ENCODE measurements at places on chromosomes 4 and X. TPM values are rescaled to one million over a fixed set of nuclear protein-coding genes. Genes with fewer than 3 reads are reported as not detected.

DNA sequence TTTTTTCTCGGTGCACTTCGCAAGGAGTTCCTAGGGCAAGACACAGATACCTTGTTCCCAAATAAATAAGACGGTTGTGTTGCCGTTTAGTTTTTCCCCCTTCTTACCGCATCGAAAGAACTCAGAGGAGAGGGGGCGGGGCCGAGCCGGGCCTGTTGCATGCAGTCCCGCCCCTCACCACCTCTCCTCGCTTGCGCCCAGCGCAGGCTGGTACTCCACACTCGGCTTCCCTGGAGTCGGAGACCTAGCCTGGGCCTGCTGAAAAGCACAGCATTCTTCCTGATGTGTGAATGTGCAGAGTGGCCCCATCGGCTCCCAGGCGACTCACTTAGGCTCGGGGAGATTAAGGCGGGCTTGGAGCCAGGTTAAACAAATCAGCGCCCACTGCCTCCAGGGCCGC, 26.1 kb upstream of the VMA21 start:
- ATAC-seq, result no peak

DNA sequence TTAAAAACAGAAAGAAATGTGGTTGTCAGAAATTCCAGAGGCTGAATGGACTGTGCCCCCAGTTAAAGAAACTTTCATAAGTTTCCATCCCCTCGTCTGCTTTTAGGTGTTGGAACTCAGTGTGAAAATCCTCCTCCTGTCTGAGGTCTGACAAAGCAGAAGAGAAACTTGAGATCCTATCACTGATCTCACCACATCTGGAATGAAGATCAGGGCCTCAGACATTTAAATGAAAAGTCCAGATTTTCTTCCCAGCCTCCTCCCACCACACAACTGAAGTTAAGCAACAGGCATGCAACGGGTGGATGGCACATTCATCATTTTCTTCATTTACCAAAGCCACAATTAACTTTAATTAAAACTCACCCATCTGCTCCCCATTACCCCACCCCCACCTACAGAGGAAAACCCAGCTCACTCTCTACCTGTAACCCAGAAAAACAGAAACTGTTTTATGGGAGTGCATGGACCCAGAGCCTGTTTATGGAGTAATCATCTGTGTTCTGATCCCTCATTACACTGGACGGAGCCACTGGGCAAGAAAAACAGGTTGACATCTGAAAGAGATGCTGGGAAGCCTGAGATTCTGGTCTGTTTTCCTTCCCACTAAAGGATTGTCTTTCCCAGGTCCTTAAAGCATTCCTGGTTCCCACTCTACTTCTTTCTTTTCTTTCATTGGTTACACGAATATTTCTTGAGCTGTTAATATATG, 58.1 kb upstream of the HOPX start:
- no peak for ATAC-seq

DNA sequence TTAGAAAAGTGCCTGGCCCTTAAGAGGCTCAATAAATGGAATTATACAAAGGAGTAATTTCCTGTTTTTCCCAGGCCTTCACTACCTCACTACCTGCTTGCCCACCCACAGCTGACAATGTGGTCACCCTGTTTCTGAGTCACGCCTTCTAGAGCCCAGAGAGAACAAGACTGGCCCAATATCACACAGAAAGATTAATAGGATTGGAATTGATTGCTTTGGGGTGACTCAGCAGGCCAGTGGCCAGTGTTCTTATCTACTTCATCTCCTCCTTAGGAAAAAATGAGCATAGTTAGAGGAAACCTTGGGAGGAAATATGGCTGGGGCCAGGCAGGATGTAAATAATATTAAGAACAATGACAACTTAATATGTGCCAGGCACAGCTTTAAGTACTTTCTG, 4.5 kb upstream of the FGF16 start:
- ATAC-seq, result peak; percentile 51

GRCh38 chr4:28269426-28269825, 1408.8 kb downstream of the STIM2 start:
- ATAC-seq, result no peak

GRCh38 chrX:100874325-100874724, at the start of gene NOX1:
TSS of gene NOX1 (minus strand) at chrX:100874359. CDS start at chrX:100874139, 220 bp downstream.
- no peak for ATAC-seq

DNA sequence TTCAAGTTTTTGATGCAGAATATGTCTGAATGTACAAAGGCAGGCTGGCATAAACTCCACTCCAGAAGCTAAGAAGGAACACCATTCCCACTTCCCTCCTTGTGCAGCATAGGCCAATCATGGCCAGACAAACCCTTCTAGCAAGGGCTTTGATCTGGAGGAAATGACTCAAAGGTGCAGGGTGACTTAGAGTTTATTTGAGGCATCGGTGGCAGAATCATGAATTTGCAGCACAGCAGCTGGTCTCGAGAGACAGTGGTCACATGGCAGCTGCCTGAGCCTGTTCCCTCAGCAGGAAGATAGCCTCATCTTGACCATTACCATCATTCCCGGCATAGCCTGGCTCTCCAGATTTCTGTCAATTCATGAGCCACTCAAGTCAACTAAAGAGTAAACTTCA, 154.5 kb downstream of the ATP10D start:
- no peak for ATAC-seq

DNA sequence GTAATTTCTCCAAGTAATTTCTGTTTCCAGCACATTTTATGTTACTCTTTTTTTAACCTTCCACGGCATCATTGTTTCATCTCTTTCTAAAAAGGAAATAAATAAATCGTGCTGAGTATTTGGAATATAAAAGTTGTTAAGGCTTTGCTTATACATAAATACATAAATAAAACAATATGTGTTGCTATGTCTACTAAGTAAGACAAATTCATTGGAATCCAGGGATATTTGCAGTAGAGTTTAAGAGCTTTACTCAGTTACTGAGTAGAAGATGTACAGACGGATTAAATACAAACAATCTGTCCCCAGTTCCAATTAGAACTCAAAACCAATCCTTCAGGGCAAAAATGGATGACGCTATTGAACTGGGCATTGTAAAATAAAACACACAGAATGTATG, 1.4 kb downstream of the ARHGAP24 start:
- ATAC-seq, result no peak

GRCh38 chr4:157035471-157035870, 40.5 kb upstream of the GLRB start:
- no peak for ATAC-seq

GRCh38 chrX:1657367-1658070, 42.7 kb downstream of the ASMT start:
- peak; percentile 70 for ATAC-seq

DNA sequence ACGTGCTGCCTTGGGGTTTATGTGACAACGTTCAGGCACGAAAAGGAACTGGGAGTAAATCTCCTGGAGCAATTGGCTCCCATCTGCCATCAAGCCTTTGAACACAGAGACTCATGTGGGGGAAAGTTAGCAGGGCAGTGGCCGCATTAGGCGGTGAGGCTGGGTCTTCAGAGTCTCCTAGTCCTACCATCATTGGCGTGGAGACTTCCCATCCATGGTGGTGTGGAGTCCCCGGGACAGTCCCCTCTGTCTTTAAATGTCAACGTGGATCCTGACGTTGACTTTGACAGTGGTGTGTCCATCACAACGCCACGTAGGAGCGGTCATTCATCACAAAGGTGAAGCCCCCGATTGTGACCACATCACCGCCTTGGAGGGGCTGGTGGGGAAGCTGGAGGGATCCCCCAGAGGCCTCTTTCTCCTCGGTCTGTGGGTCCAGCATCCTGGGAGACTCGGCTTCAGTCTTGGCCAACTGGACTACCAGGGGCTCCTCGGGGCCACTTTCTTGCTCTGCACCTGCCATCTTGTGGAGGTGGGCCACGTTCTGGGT, 21.8 kb downstream of the CRLF2 start:
- ATAC-seq, result no peak

DNA sequence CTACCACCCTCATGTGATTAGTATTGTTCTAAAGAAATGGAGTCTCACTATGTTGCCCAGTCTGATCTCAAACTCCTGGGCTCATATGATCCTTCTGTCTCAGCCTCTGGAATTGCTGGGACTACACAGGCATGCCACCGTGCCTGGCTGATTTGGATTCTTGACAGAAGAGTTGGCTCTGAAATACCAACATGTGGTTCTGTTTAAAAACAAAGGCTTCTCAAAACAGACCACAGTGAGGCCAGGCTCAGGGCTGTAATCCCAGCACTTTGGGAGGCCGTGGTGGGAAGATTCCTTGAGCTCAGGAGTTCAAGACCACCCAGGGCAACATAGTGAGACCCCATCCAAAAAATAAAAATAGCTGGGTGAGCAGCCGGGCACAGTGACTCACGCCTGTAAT, 126.7 kb downstream of the DHRSX start:
- no peak for ATAC-seq

DNA sequence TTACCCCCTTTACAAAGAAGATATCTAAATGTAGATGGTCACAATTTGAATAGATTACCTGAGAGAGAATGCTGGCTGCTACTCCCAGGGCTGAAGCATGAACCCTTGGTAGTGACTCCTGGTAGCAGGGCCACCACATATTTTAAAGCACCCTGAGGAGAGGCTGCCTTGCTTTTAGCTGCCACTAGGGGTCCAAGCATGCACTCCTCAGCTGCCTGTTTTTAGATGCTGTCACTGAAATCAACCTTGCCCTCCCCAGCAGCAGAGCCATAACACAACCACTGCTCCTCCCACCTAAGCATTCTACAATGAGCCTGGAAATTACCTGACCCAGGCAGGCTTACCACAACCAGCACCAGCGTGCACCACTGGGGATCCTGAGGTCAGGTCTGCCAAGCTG, 850.9 kb downstream of the FAM133A start:
- ATAC-seq, result no peak

DNA sequence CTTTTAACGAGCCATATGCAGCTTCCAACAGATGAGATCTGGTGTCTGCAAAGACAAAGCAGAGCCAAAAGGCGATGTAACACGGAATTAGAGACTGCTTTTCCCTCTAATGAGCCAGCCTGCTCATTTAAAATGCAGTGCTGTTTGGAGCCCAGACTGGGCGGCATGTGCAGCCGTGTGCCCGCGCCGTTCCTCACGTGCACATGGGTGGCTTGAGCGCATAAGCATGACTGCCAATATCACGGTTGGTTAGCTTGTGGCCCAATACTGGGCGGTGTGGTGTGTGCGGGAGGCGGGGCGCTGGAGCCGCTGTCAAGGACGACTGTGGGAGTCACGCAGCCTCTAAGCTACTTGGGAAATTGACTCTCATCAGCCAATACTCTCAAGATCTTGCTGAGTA, 87.0 kb upstream of the SCOC start:
- ATAC-seq, result peak; percentile 37

DNA sequence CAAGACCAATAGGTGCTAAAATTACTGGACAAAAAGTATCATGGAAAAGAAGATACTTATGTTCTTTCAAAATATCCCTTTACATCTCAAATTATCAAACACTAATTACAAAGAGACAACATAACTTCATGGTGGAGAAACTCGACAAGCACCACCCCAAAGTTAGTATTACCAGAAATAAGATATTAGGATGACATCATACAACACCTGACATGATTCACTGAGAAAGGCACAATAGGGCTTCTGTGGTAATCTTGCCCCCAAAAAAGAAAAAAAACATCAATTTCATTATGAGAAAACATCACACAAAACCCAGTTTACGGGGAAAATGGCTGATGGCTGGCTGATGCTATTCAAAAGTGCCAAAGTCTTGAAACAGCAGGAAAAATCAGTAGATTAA, 1781.7 kb upstream of the PCDH10 start:
- ATAC-seq, result no peak

DNA sequence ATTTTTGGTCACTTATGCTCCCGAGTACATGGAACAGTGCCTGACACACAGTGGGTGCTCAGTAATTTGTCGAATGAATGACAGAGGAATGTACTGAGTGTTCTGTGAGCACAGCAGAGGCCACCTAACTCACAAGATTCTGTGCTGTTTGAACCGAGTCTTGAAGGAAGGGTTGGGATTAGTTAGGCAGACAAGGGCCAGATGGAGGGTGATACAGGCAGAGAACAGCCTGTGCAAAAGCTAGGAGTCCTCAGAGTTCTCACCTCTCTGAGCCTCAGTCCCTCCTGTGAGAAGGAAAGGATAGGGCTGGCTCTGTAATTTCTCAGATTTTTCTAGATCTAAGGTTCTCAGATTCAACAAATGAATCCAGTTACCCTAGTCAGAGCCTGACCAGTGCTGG, 108.8 kb downstream of the NHSL2 start:
- ATAC-seq, result no peak

Gene GYG2
- total RNA-seq, result 63.0 TPM

Gene NHSL2
- 0.64 TPM for total RNA-seq

Gene PWWP3B
- total RNA-seq, result 4.2 TPM

Gene FGFR3
- 1.2 TPM for total RNA-seq

Gene NDST3
- total RNA-seq, result 4.9 TPM

Gene ABCE1
- total RNA-seq, result 72.0 TPM

Gene PCYT1B
- total RNA-seq, result 4.9 TPM

Gene VEGFD
- total RNA-seq, result 0.43 TPM
